ENCODE measurements at places on chromosomes 7 and 10.
A peak's percentile ranks its signal among the peaks of the same experiment; 100 is the strongest.

- no peak for DNase-seq
These were observed at the start of gene TRPV6 for GRCh38 chr7:142885311-142886230. TSS of gene TRPV6 (minus strand) at chr7:142885745.

- no peak for DNase-seq
These were observed 6.1 kb downstream of the OGDHL start for GRCh38 chr10:49756031-49756430.

DNA sequence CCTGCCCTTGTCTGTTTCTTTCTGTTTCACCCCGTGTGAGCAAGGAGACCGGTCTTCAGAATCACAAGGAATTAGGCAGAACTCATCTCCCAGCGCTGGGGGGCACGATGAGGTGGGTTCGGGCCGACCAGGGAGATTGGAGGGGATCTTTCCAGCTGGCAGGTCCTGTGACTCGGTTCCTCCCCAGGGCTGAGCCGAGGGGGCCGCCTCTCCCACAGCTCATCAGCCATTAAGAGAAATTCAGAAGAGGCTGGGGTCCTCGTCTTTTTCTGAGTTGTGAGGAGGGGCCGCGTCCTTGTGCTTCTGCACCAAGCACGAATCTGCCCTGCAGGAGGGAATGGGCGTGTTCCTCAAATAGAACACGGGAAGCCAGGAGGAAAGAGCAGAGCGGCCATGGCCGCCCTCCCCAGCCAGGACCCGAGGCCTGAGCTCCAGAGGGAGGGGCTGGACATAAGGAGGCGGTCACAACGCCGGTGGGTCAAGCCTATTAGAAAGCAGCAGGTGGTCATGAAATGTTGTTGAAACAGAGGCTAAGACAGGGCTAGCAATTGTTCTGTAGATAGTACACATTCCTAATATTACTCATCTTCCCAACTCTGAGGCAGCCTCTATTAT, 125.3 kb downstream of the ADARB2 start:
- no peak for DNase-seq

DNA sequence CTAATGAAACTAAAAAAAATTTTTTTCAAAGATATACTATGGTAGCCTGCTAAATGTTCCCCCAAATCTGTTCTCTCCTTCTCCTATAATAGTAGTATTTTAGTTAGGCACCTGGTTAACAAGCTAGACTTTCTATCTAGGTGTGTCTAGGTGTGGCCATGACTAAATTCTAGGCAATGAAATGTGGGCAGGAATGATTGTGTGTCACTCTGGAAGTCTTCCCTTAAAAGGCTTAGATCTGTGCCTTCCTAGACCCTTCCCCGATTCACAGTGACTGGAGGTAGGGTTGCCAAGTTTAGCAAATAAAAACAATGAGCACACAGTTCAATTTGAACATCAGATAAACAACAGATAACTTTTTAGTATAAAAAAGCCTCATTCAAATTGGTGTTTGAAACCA, 8.3 kb upstream of the ARHGAP21 start:
- no peak for DNase-seq

DNA sequence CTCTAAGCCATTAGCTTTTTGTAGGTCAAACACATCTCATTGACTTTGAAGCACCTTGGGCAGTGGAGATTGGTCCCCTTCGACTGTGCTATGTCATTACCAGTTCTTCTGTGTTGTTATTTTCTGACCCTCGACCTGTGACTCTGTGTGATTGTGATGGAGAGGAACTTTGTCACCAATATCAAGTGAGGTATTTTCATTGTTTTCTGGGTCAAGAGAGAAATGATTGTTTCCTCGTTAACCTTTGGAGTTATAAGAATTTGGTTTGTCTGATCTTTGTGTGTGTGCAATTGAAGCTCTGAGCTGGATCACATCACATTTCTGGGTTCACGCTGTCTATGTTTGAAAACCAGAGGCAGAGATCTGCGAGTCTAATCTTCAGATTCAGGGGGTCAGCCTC, 432.2 kb upstream of the KLF6 start:
- no peak for DNase-seq

DNA sequence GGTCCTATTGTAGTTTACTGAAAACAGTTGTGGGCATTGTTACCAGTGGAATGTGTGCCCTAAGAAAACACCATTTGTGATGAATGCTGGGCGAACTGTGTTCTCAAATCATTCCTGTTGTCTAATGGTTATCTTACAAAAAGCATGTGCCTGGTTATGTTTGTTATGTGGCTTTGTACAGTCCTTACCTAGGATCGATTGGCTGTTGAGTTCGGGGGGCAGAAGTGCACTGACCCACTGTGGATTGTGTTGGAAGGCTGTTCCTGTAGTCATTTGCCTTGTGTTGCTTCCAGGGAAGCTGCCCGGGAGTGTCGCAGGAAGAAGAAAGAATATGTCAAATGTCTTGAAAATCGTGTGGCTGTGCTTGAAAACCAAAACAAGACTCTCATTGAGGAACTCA, 84.3 kb downstream of the CREM start:
- DNase-seq, result no peak

DNA sequence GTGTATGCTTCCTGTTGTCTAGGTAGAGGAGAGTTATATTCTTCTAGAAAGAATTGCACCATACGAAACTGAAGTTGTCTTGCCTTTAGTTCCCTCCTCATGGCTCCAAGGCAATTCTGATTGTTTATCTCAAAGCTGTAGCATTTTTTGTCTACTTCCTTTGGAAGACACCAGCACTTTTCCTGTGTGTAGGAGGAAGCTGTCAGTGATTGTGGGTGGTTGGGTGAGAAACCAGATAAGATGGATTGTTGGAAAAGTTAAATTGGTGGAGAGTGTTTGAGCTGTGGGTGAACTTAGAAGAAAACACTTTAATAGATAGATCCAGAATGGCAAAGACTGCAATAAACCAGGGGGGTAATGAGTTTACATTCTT, 12.1 kb upstream of the CSTF2T start:
- no peak for DNase-seq

GRCh38 chr7:77351539-77352004, 64.6 kb downstream of the GSAP start:
- peak; percentile 24 for DNase-seq

DNA sequence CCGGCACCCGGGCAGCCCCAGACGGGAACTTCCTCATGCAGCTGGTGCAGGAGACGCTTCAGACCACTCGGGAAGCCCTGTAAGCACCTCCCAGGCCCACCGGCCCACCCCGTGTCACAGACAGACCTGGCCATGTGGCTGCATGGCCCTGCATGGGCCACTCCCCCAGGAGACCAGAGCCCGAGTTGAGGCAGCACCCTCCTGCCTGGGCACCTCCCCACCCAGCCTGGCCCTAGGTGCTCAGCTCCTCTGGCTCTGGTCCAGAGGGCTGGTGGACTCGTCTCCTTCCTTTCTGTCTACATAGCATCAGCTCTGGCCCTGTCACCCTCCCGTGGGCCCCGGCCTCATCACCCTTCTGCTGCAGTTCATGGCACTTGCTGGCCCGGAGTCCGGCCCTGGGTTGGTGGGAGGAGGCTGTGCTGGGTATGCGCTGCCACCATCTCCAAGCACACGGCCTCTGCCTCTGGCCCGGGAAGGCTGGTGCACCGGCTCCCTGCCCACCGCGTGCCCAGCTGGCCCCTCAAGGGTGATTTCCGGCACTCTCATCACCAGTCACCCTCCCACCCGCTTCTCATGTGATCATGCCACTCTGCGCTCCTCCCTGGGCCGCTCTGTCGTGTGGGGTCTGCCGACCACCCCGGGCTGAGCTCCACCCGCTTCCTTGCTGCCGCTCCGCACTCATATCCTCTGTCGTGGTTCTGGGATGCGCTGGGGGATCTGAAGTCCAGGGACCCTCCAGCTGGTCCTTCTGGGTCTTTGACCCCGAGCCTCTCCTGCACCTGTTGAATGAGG, 53.1 kb upstream of the DPYSL4 start:
- DNase-seq, result no peak

DNA sequence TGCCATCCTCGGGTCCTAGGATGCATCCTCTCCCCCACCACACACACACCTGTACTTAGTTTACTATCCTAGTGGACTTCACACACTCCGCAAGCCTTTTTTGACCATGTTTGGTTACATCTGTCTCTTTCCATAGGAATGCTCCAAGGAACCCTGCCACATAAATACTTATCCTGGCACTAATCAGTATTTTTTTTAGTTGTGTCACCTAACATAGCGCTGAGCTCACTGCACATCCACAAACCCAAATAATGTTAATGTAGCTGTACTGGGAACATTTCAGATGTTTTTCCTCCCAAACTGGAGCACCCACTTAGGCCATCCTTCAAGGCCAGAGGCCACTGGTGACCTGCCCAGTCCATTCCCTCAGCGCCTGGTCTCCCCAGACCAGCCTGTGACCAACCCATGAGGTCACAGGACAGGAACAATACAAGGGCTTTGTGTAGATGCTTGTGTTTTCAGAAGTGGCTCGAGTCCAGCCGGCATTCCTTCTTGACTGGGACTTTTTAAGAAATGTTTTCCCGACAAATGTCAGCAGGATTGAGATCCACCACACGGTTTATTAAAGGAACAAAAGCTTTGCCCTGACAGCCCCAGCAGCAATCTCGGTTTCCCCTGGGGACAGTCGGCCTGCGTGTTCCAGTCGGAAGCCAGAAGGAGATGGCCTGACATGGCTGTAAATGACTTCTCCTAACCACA, 181.4 kb downstream of the JCAD start:
- no peak for DNase-seq
